ENCODE measurements at places on chromosomes 1 and 21.

DNA sequence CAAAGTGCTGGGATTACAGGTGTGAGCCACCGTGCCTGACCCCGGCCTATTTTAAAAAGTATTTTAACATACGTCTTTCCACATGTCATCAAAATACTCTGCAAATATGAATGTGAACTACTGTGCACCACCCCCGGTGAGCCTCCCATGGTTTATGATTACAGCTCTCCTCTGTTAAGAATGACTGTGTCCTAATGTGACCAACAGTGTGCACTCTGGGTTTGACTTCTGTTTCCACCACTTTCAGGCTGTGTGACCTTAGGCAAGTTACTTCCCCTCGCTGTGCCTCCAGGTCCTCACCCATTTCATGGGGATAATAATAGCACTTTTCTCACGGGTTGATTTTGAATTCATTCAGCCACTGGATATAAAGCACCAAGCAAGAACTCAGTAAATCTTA, 14.7 kb downstream of the AMPD2 start:
- no peak for DNase-seq

- no peak for DNase-seq
These were observed 17.4 kb upstream of the DIP2A start for GRCh38 chr21:46441331-46441730.

- no peak for DNase-seq
These were observed 59.1 kb downstream of the BCL9 start for GRCh38 chr1:147600119-147601111.

GRCh38 chr1:84705513-84705912, 15.3 kb upstream of the SSX2IP start:
- DNase-seq = no peak

- no peak for DNase-seq
These were observed 103.3 kb downstream of the WDR3 start for GRCh38 chr1:118032883-118033282.

GRCh38 chr1:87795615-87796337, 467.1 kb downstream of the LMO4 start:
- DNase-seq = no peak

GRCh38 chr1:9195651-9196050, 38.9 kb upstream of the H6PD start:
- DNase-seq = no peak

- DNase-seq = no peak
These were observed 125.2 kb upstream of the KIAA0040 start for GRCh38 chr1:175317779-175318178.

GRCh38 chr1:101995984-101996745, 561 bp downstream of the OLFM3 start:
- DNase-seq = no peak

DNA sequence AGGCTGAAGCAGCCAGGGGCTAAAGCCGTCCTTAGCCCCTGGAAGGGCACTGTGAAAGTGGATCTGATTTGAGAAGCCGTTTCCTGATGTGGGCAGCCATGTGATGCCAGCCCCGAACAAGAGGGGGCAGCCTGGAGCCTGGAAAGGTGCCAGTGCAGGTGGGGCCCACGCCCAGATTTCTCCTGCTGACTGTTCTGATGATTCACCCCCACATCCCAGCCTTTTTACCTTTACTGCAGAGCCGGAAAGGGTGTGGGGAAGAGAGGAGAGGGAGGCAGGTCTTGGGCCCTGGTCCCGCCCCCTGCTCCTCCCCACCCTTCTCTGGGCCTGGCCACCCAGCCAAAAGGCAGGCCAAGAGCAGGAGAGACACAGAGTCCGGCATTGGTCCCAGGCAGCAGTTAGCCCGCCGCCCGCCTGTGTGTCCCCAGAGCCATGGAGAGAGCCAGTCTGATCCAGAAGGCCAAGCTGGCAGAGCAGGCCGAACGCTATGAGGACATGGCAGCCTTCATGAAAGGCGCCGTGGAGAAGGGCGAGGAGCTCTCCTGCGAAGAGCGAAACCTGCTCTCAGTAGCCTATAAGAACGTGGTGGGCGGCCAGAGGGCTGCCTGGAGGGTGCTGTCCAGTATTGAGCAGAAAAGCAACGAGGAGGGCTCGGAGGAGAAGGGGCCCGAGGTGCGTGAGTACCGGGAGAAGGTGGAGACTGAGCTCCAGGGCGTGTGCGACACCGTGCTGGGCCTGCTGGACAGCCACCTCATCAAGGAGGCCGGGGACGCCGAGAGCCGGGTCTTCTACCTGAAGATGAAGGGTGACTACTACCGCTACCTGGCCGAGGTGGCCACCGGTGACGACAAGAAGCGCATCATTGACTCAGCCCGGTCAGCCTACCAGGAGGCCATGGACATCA, at the start of gene SFN:
TSS of gene SFN (plus strand) at position 369 of the 904 bp plus-strand sequence. CDS start at position 433, 64 bp downstream.
- no peak for DNase-seq

DNA sequence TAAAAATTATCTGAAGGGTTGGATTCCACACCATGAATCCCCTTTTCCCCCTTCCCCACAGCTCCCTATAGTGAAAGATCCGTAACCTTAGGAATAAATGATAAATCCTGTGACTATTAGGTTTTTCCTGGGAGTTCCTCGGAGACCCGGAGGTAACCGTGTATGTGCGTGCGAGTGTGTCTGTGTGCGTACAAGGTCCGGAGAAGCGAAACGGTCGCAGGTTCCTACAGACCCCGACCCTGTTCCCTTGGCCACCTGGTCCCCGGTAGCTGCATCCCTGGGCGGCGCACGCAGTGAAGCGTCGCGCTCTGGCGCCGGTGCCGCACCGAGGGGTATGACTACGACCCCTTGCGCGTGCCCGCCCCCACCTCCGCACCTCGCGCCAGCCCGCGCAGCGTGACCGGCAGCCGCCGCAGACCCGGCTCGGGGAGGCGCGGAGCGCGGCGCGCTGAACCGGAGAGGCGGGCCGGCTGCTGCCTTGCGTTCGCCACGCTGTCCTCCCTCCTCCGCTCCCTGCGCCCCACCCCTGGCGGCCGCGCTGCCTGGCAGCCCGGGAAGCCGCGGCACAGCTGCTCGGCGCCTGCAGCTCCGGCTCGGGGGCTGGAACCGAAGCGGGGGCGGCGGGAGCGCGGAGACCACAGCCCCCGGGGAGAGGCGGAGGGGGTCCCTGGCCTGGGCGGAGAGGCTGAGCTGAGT, at the start of gene AK5:
TSS of gene AK5 (plus strand) at position 529 of the 696 bp plus-strand sequence. CDS start 295 bp downstream, outside the sequence.
- no peak for DNase-seq

DNA sequence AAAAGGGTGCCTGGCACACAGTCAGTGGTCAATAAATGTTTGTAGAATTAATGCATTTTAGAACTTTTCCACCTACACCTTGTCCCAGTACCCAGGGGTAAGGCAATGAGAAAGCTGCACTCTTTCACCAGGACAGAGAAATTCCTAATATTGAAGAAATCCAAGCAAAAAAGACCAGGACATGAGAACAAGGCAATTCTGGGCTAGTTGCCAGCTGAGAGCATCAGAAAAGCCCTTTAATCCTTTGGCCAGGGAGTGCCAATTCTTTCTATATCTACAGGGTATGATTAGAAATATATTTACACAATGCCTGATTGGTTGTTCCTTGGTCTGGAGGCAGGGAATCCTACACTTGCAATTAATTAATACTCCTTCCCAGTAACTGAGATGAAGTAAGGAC, 492.4 kb upstream of the NFIA start:
- no peak for DNase-seq

- peak; percentile 55 for DNase-seq
These were observed 17.2 kb upstream of the RLF start for GRCh38 chr1:40143891-40144575.

DNA sequence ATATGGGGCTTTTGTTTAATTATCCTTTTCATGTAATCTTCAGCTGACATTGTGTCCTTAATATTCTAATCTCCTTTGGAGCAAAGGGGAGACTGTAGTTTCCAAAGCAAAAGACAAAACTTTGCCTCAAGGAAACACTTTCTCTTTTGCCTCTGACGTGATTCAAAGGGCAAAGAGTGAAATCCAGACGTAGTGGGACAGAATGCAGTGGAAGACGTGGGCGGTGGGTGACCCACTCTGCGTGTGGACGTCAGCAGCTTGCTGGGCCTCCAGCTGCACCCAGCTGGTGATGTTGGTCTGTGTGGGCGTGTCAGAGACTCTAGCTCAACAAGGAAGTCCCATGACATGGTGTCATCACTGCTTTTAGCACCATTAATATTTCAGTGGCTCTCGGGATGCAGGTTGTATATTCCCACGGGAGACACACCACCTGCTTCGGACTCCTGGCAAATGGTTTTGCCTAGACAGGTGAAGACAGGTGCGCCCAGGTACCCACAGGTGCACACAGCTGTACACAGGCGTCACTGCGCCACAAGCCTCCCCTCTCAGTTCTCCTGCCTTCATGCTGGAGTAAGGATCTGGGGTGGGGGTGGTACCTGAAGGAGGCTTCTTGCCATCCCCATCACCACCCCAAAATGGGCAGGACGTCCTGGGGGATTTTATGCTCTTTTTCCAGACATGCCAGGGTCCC, 292.1 kb upstream of the VAMP3 start:
- peak; percentile 96 for DNase-seq

GRCh38 chr1:202199040-202199889, 5.7 kb downstream of the LGR6 start:
- no peak for DNase-seq

- no peak for DNase-seq
These were observed 71.1 kb upstream of the CD34 start for GRCh38 chr1:207981976-207982375.

- DNase-seq = no peak
These were observed 3.9 kb upstream of the AIRE start for GRCh38 chr21:44281801-44282200.

DNA sequence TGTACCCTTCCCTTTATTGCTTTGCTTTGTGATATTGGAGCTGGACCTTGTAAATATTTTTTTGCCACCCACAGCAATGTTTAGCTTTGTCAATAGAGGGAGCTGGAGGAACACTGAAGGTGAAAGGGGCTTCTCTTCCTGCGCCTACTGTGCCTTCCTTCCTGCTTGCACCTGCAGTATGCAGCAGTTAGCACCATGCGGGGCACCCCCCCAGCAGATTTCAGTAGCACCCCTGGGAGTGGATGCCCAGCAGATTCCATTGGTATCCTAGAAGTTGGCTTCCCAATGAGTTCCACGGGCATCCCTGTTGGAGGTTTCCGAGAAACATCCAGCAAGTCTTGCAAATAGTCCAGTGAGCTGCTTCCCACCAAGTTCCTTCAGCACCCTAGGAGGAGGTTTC, 25.6 kb downstream of the S100A10 start:
- DNase-seq = no peak

GRCh38 chr1:55640708-55641473, 425.7 kb upstream of the USP24 start:
- no peak for DNase-seq

Measured in foreskin melanocyte (primary cell).